Stimulated activated CD4-positive, alpha-beta T cell treated with anti-CD3 and anti-CD28 coated beads, Interleukin-15, amount 100 ng/mL, for 24 hours (primary cell): ENCODE measurements at places on chromosomes 5 and 9.

- no peak for DNase-seq
Measured at GRCh38 chr5:38478166-38478565, 78.3 kb downstream of the LIFR start.

DNA sequence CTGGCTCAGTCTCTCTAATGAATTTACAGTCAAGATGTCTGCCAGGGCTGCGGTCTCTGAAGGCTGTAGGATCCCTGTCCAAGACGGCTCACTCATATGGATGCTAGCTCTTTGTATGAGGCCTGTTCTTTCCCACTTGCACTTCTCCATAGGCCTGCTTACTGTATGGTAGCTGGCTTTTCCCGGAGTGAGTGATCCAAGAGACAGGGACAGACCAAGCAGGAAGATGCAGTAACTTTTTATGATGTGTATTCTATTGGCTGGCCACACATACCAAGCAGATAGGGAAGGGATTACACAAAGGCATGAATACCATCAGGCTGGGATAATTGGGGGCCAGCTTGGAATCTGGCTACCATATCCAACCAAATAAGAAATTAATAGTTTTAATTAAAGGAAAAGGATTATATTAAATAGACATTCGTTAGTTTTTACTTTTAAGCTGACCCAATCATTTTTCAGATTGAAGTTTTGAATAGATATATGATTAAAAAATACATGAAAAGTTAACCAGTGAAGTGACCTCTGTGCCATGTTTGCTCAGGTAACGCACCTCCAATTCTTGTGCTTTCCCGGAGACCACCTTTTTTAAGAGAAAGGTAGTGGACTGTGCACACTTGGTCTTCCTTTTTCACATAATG is 20.6 kb downstream of the NSD1 start:
- no peak for DNase-seq

- DNase-seq = no peak
Measured at GRCh38 chr5:57577432-57578175, 95.0 kb upstream of the ACTBL2 start.

DNA sequence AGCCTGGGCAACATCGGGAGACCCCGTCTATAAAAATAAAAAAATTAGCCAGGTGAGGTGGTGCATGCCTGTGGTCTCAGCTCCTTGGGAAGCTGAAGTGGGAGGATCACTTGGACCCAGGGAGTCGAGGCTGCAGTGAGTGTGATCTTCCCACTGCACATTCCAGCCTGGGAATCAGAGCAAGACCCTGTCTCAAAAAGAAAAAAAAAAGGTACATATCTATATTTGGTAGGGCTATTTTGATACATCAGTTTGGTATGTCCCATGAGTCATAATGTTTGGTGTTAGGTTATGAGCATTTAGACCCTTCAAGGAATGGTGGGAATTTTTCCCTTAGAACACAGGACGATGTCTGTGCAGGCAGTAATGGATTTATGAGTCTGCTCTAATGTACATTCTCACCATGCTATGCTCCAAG is 55.3 kb upstream of the POU4F3 start:
- no peak for DNase-seq

DNA sequence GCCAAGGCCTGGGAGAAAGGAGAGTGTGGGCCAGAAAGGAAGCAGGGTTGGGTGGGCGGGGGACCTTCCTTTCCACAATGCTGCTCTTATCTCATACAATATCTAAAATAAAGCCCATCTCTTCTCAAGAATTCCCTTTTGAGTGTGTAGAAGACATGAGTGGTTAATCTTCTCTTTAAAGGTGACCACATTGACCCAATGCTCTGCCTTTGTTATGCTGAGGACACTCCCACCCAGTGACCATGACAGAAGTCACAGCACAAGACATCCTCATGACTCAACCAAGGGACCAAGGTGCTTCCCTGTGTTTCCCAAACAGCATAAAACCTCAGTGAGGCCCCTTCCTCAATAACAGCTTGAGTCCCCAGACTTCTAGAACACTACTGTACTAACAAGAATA is 193.0 kb upstream of the ADAMTS16 start:
- no peak for DNase-seq

- no peak for DNase-seq
Measured at GRCh38 chr5:75601567-75601966, 9.7 kb upstream of the ANKDD1B start.

GRCh38 chr5:145887217-145887616 is 14.4 kb upstream of the GRXCR2 start:
- DNase-seq = no peak

GRCh38 chr5:41636605-41637004 is 126.2 kb upstream of the PLCXD3 start:
- DNase-seq = no peak

- peak; percentile 51 for DNase-seq
Measured at GRCh38 chr9:123929177-123929869, 603 bp downstream of the DENND1A start.

GRCh38 chr5:139966856-139967255 is 76.2 kb downstream of the NRG2 start:
- no peak for DNase-seq
